ENCODE measurements at places on chromosomes 2 and 18. TPM values are rescaled to one million over a fixed set of nuclear protein-coding genes. Genes with fewer than 3 reads are reported as not detected.

DNA sequence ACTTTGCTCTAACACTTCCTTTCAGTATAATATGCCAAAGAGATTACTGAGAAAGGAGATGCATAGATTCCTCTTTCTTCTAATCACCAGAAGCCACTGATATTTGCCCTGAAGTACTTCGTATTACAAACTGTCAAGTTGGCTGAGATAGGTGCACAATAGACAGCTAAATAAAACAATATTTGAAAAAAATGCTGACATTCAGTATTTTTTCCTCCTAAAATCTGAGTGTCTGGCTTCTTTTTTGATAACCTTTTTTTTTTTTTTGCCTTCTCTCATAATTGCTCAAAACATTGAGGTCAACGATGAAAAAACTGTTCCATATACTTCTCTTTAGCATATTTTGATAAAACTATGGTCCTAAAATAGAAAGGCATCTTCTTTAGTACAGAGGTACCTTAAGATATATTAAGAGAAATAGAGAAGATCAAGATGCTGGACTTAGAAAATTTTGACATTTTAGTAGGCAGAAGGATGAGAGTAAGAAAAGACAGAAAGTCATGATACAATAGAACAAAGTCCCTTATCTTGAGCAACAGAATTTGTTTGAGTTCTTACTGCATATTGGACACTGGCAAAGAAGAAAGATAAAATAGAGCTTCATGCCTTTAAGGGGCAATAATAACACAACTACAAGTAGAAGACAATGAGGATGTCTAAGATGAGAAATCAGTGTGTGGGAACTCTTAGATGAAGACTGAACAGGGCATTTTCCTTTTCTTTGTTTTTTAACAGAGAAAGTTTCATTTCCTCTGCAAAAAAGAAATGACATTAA is 220.7 kb downstream of the PTH2R start:
- no peak for DNase-seq

CACNB4 gene
- total RNA-seq: 0.56 TPM

- DNase-seq: no peak
Observed at GRCh38 chr18:12828116-12829051, 55.7 kb downstream of the PTPN2 start.

DNA sequence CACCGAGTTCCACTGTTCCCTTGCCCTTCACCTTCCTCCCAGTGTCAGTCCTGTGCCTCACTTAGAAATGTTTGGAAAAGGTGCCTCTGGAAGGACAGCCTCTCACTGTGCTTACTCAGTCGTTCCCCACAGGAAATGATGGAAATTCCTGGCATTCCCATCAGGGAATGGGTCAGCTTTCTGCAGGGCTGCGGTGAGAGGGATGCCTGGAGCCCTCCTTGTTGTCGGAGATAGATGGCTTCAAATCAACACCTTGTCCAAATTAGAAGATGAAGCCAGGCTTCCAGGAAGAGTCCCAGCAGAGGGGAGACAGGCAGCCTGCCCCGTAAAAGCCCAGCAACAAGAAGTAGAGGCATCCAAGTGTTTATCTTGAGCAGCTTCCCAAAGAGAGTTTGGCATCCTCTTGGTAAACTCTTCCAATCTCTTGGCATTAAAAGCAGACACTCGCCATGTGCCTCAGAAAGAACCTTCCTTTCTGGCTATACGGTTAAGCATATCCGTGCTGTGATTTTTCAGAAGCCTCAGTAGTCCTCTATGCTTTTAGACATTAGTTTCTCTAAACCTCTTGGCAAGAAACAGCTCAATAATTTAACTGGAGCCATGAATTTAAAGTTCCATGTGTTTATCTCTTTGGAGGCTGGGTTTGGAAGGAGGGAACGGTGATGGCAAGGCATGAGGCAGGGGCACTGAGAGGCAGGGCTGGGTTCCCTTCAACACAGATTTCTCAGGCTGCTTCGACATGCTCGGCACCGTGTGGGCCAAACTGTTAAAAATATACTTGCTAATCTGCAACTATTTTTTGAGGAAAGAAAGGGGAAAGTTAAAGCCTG is 25.1 kb downstream of the COLEC12 start:
- DNase-seq: no peak

GRCh38 chr2:69177785-69178636 is 165.0 kb downstream of the ANTXR1 start:
- DNase-seq: peak; percentile 16

ACADL gene
- total RNA-seq: not detected

PMS1 gene
- total RNA-seq: 32.3 TPM

DNA sequence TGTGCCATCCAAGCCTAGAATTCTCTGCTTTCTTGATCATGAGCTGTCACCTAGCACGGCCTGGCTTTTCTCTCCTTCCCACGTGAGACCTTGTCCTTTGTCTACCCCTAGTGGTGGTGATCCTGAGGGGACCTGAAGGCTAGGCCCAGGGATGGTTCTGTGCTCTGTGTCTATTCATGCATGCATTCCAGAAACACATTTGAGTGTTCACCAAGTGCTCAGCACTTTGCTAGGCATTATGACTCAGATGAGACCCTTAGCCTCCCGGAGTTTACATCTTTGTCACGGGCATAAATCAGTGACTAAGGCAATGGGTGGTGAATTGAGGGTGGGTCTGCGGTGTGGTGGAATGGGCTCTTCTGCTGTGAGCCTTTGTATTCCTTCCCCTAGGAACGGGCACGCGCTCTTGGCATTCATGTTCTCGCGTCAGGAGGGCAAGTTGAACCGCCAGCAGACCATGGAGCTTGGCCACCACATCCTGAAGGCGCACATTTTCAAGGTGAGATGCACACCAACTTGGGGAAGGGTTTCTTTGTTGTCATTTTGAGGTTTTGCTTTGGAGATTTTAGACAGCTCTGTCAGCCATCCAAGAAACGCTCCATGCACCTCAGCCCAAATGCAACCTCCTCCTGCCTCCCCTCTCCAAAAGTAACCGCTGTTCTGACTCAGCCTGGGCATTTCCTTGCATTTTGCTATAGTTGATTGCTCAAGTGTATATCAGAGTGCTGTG is 100.9 kb downstream of the WDSUB1 start:
- no peak for DNase-seq

DNA sequence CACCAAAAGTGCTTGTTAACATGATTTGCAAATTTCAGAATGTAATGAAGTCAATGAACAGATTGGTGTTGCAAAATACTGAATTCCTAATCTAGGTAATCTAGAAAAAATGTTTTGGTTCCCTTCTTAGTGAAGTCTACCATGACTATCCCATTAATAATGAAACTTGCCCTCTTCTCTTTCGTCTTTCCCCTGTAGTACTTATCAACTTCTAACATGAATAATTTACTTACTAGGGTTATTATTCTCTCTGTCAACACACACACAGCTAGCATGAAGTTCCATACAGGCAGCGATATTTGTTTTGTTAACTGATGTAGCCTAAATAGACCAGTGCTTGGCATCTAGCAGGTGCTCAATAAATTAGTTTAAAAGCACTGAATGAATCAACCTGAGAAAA is 160.2 kb downstream of the NCK2 start:
- DNase-seq: no peak

CTAGE1 gene
- not detected for total RNA-seq

LIMS4 gene
- 0.40 TPM for total RNA-seq

GRCh38 chr2:165953306-165953654 is 296 bp downstream of the TTC21B start:
- DNase-seq: no peak

DNA sequence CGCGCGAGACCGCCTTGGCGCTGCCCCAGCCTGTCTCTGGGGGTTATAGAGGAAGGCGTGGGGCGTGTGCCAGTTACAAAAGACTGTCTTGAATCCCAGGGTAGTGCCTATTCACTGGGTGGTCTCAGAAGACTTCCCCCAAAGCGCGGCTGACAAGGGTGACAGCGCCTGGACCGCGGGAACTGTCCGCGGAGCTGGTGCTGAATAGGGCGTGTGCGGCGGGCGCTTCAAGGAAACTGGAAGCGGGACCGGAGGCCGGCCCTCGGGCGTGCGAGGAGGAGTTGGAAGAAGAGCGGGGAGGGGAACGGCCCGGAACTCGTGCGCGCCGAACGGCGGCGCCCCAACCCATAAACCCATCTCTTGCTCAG is 2.3 kb downstream of the EGR4 start:
- DNase-seq: peak; percentile 54

GRCh38 chr2:139365189-139365588 is 585.0 kb upstream of the NXPH2 start:
- DNase-seq: no peak

- no peak for DNase-seq
Observed at GRCh38 chr2:184877909-184878308, 279.6 kb downstream of the ZNF804A start.

DNA sequence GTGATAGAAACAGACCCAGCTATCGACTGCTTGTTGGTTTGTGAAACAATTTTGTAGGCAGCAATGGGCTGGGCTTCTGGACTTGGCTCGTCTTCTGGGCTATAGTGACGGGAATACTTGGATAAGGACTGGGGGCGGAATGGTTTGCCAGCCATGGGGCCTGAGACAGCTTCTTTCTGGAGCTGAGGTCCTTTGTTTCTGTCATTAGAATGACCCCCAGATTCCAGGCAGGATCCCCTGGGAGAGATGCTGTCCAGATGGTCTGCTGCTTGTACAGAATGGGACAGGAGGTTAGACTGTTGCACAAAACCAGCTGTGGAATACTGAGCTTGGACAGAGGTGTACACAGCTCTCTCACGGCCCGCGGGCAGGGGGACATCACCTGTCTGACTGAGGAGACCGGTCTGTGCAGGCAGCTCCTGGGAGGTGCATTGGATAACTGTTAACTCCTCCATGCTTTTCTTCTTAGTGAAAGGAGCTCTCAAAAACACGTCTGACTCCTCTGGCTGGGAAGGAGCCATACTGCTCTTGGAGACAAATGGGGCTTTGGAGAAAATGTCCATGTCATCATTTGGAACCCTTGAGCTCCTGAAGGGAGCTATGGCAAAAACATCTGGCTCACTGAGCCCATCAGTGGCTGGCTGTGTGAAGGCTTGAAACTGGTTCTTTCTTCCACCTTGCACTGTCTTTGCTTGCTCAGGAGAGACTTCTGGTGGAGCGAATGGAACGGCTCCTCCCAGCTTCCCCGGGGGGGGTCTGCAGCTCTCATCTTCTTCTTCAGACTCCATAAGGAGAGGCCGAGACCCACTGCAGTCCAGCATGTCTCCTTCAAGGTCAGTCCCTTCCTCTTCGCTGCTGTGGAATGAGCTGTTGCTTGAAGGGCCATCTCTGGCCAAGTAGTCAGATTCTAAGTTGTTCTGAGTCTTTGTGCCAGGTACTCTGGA is 28.6 kb upstream of the NFU1 start:
- no peak for DNase-seq

SMYD5 gene
- total RNA-seq: 12.2 TPM

GRCh38 chr2:217790195-217790594 is 212.6 kb downstream of the TNS1 start:
- peak; percentile 55 for DNase-seq

TEKT4 gene
- total RNA-seq: not detected

GRCh38 chr18:54284981-54285785 is 15.9 kb downstream of the POLI start:
- peak; percentile 47 for DNase-seq

EVA1A gene
- not detected for total RNA-seq

STAT4 gene
- 339 TPM for total RNA-seq

DNA sequence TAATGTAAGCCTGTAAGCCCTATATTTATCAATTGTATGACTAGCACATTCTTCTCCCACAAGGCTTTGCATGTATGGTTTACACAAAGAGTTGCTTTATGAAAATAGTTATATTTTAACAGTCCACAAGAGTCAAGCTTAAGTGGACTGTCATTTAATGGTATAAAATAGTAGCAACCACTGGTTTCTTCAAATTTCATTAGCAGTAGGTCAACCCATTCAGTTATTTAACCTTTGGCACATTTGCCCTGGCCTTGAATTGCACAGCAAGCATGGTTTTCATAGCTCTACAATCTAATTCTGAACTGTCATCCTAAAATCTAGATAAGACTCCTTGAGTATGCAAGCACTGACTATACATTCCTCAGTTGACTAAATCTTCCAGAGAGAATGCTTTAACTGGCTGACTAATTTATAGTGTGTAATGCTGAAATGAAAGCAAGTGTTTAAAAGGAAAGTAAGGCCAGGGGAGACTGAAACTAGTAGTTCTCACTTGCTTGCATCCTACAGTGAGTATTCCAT is 1.8 kb downstream of the DPP4 start:
- no peak for DNase-seq

MYCN gene
- total RNA-seq: not detected

GRCh38 chr2:110677080-110677479 is 783 bp downstream of the BUB1 start:
- DNase-seq: no peak

DNA sequence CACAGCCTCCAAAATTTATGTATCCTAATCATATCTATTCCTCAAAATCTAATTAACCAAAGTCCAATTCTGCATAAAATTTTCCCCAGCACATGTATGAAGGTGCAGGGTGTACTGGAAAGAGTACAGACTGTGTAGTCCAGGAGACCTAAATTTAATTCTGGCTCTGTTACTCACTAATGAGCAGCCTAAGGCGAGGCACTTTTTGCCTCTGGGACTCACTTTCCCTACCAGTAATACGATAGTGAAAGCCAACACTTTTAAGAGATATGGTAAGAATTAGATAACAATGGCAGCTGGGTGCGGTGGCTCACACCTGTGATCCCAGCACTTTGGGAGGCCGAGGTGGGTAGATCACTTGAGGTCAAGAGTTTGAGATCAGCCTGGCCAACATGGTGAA is 177.7 kb downstream of the PIEZO2 start:
- no peak for DNase-seq

SNORC gene
- total RNA-seq: 1.0 TPM

PFN4 gene
- total RNA-seq: not detected

AQP12B gene
- total RNA-seq: not detected

MOGAT1 gene
- not detected for total RNA-seq

C1QL2 gene
- not detected for total RNA-seq

GRCh38 chr2:98472961-98473746 is 28.5 kb downstream of the INPP4A start:
- DNase-seq: no peak

DNA sequence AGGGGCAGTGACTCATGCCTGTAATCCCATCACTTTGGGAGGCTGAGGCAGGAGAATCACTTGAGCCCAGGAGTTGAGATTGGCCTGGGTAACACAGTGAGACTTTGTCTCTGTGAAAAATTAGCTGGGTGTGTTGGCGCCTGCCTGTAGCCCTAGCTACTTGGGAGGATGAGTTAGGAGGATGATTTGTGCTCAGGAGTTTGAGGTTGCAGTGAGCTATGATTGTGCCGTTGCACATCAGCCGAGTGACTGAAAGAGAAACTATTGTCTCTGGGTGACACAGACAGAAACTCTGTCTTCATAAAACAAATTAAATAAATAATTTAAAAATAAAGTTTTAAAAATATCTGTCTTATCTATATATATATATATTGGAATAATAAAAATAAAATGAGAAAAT is 1844.6 kb upstream of the PIK3C3 start:
- DNase-seq: no peak

CASP8 gene
- 404 TPM for total RNA-seq

DNA sequence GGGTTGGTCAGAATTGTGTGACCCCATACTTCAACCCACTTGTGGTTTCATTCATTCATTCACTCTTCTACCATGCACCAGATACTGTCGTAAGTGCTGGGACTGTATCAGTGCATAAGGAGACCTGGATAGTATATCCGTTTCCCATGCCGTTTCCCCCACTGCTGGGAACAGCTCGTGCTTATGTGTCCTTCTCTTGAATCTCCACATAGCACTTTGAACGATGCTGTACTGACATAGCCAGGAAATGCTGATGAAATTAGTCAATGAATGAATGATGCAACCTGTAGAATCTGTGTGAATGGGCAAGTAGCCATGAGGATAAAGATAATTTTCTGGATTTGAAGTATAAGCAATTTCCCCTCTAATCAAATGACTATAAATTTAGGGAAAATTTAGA is 276.1 kb downstream of the BCL2 start:
- no peak for DNase-seq

GRCh38 chr2:17728210-17728609 is 25.4 kb downstream of the SMC6 start:
- DNase-seq: no peak

SLC4A5 gene
- total RNA-seq: 8.4 TPM

Measured in natural killer cell (primary cell).